Activated naive CD8-positive, alpha-beta T cell treated with anti-CD3 and anti-CD28 coated beads, Interleukin-2, amount 10 ng/mL, durations not matched to agents 7 days and 5 days (primary cell): ENCODE measurements at places on chromosomes 13 and 19.

- DNase-seq: no peak
Observed at GRCh38 chr19:1254081-1254527, 5.7 kb downstream of the MIDN start.

DNA sequence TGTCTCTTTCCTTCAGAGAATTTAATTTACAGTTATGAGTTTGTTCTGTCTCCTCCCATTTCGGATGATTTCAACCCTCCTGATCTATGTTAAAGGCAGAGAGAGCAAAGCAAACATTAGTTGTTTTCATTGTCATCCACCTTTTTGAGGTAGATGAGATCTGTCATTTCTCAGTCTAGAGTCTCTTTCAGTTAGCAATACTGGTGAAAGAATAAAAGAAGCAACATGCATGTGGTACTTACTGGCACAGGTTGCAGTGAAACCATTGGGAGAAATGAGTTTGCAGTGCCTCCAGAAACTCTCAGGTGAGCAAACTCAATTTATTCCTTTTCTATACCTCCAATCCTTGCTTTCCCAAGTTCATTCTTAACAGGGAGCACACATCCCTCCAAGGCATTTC, 99.4 kb downstream of the RBM26 start:
- no peak for DNase-seq

GRCh38 chr19:3404324-3405260, 38.2 kb downstream of the NFIC start:
- DNase-seq: no peak

DNA sequence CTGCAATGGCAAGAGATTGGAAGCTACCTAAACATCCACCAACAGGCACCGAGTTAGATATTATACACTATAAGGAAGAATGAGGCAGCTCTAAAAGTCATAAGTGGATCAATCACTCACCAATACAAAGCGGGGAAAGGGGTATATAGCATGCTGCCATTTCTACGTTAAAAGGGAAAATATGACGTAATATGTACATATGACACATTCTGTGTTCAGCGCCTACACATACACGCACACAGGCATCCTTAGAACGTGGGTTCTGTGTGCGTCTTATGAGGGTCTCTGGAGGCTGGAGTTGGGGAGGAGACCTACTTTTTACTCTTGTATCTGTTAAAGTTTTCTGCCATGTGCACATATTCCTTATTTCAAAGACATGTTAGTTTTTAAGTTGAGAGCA, 5.9 kb downstream of the IL17D start:
- DNase-seq: no peak

- no peak for DNase-seq
Observed at GRCh38 chr19:33904681-33905080, 108.0 kb downstream of the KCTD15 start.
